Femur (tissue), 1 donor: ENCODE measurements at places on chromosomes 5 and 9.

DNA sequence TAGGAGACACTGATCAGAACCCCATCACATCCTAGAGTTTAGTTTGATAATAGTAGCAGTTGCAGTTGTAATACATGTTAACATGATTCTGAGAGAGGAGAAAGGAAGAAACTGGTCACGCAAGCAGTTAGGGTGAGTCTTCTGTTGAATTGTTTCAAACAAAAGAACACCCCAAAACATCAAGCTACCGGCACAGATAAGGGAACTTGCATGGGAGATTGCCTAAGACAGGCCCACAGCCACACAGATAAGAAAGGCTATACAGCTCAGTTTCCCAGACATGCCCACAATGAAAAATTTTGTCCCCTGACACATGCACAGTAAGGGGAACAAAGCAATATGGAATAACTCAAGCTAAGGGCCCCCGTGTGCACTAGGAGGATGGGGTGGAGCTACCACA, 15.9 kb downstream of the HSPB3 start:
- no peak for DNase-seq

- no peak for DNase-seq
These were observed 22.6 kb downstream of the CNTFR start for GRCh38 chr9:34566972-34567371.

- no peak for DNase-seq
These were observed 160.9 kb upstream of the NR3C1 start for GRCh38 chr5:143564417-143564816.

- no peak for DNase-seq
These were observed 138.4 kb upstream of the RPS23 start for GRCh38 chr5:82416512-82416911.

- no peak for DNase-seq
These were observed 279.5 kb upstream of the PIK3R1 start for GRCh38 chr5:67935908-67936566.
